Spinal cord (tissue), 10 donors: ENCODE measurements at places on chromosomes 3 and 15. TPM values are rescaled to one million over a fixed set of nuclear protein-coding genes. Genes with fewer than 3 reads are reported as not detected.

TMEM212 gene
- total RNA-seq: 0.22 TPM

GRCh38 chr15:92853222-92853621 is 46.9 kb upstream of the CHD2 start:
- no peak overlapping the region for H3K27ac ChIP-seq
- no peaks in the 10 kb centered on the region for H3K27me3 ChIP-seq
- H3K4me3 ChIP-seq: no peak overlapping the region
- H3K36me3 ChIP-seq: no peaks in the 10 kb centered on the region

FBLN2 gene
- 81.9 TPM for total RNA-seq

RASGRP1 gene
- 6.0 TPM for total RNA-seq

- no peaks in the 10 kb centered on the region for H3K4me1 ChIP-seq
- no peak overlapping the region for H3K27ac ChIP-seq
- DNase-seq: no peak
- H3K36me3 ChIP-seq: no peaks in the 10 kb centered on the region
- H3K4me3 ChIP-seq: no peak overlapping the region
Measured at GRCh38 chr3:80785475-80785874, 976.0 kb downstream of the GBE1 start.

GRCh38 chr3:61686228-61686648 is 124.9 kb downstream of the PTPRG start:
- H3K36me3 ChIP-seq: no peaks in the 10 kb centered on the region
- no peak for DNase-seq
- no peak overlapping the region for H3K4me3 ChIP-seq
- H3K27ac ChIP-seq: no peak overlapping the region
- no peaks in the 10 kb centered on the region for H3K27me3 ChIP-seq
- peaks cover 20% of the 10 kb centered on the region for H3K4me1 ChIP-seq

IL20RB gene
- total RNA-seq: 0.83 TPM

GRCh38 chr15:71056111-71056510 is 59.2 kb upstream of the THSD4 start:
- no peaks in the 10 kb centered on the region for H3K4me1 ChIP-seq
- H3K4me3 ChIP-seq: no peak overlapping the region
- H3K27me3 ChIP-seq: no peaks in the 10 kb centered on the region
- no peak for DNase-seq

DNA sequence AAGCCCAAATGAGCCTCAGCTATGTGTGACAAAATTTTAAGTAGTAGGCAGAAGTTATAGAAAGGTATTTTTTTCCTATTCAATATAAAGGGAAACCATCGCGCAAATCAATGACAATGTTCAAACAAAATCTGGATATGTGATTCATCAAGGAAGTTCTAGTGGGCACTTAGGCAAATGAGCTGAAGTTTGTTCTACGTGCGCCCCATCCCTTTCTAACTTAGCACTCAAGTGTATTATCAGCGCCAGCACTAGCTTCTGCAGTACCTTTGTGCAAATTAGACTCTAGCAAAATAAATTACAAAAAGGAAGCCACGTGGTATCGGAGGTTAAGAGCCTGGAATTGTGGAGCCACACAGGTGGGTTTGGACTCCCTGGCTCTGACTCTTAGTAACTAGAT is 91.1 kb downstream of the TBL1XR1 start:
- H3K27me3 ChIP-seq: no peaks in the 10 kb centered on the region
- H3K4me3 ChIP-seq: no peak overlapping the region
- no peaks in the 10 kb centered on the region for H3K36me3 ChIP-seq
- H3K4me1 ChIP-seq: no peaks in the 10 kb centered on the region

GRCh38 chr15:88603885-88604284 is 17.3 kb upstream of the AEN start:
- DNase-seq: no peak
- peaks cover 10% of the 10 kb centered on the region for H3K27me3 ChIP-seq
- H3K4me1 ChIP-seq: peaks cover 31% of the 10 kb centered on the region

DNA sequence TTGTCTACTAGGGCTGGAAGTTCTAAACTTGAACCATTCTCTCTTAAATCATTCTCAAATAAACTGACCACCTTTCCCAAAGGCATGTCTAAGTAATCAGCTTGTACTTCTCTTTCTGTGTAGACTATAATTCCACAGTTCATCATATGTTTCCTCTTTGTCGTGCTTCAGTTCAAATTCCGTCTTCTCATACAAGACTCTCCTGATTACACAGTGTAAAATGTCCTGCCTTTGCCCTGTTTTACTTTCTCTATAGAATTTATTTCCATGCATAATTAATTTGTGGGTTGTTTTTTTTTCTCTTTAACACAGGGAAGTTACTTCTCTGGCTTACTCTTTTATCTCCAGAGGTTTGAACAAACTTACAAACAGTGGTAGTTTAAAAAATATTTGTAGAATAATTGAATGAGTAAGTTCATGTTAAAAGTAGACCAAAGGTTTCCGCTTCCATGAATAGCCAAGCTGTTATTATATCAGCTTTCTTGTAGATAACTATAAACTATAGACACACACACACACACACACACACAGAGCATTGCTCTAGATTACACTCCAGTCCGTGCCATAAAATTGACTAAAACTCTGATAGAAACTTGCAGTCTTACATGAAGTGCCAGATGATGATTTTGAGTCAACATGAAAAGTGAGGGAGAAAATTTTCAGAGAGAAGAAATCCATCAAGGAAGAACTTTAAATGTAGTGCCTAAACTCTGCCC is 119.0 kb downstream of the SUCNR1 start:
- no peaks in the 10 kb centered on the region for H3K4me1 ChIP-seq
- no peak for DNase-seq
- no peak overlapping the region for H3K27ac ChIP-seq
- no peaks in the 10 kb centered on the region for H3K27me3 ChIP-seq
- H3K36me3 ChIP-seq: no peaks in the 10 kb centered on the region
- H3K4me3 ChIP-seq: no peak overlapping the region

- peaks cover 7% of the 10 kb centered on the region for H3K36me3 ChIP-seq
- H3K4me3 ChIP-seq: no peak overlapping the region
- peak; percentile 83 for DNase-seq
- peak overlapping the region; percentile 90 for H3K27ac ChIP-seq
Measured at GRCh38 chr3:195900436-195901355, 7.7 kb downstream of the TNK2 start.

- H3K27ac ChIP-seq: no peak overlapping the region
- peaks cover 7% of the 10 kb centered on the region for H3K36me3 ChIP-seq
- no peaks in the 10 kb centered on the region for H3K27me3 ChIP-seq
- no peak for DNase-seq
- no peaks in the 10 kb centered on the region for H3K4me1 ChIP-seq
Measured at GRCh38 chr15:43868406-43868805, 41.6 kb downstream of the WDR76 start.

DNA sequence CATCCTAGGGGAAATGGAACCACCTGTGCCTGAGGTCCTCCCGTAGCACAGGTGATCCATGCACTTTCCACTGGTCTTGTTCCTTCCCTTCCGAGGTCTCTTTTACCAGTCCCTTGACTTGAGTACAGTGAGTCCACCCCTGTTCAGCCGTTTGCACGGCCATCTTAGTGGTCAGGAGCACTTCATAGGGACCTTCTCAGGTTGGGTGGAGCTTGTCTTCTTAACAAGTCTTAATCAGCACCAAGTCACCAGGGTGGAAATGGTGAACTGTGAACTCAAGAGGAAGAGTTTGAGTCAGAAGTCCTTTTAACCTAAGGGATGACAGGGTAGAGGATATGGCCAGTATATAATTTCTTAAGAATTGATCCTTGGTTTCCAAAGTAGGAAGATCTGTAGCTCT is 21.4 kb downstream of the ARL8B start:
- H3K36me3 ChIP-seq: no peaks in the 10 kb centered on the region
- H3K4me1 ChIP-seq: no peaks in the 10 kb centered on the region
- DNase-seq: no peak
- no peak overlapping the region for H3K27ac ChIP-seq

P2RY13 gene
- 5.8 TPM for total RNA-seq

- no peak overlapping the region for H3K4me3 ChIP-seq
- no peaks in the 10 kb centered on the region for H3K27me3 ChIP-seq
- peaks cover 6% of the 10 kb centered on the region for H3K4me1 ChIP-seq
- H3K36me3 ChIP-seq: no peaks in the 10 kb centered on the region
- no peak overlapping the region for H3K27ac ChIP-seq
Measured at GRCh38 chr15:67879440-67880129, 39.7 kb upstream of the RNU6-1 start.

DNA sequence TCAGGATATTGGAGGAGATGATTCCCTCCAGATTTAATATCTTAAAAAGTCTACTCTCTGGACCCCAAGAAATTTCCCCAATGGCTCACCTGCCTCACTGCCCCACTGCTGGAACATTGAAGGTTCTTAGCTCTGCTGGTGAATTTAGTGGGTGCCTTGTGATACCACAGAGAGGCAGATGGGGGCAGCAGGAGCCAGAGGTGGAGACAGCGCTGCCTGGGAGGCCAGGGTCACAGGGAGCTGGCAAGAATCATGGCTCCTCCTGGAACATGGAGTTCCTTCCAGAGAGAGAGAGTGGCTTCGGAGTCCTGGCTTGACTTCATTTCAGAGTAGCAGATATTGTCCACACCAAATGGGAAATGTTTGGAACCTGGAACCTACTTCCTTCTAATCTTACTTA is 263.5 kb upstream of the CFAP20DC start:
- H3K27me3 ChIP-seq: no peaks in the 10 kb centered on the region
- no peak for DNase-seq
- no peaks in the 10 kb centered on the region for H3K36me3 ChIP-seq
- no peak overlapping the region for H3K4me3 ChIP-seq
- H3K27ac ChIP-seq: no peak overlapping the region
- H3K4me1 ChIP-seq: no peaks in the 10 kb centered on the region
